ENCODE measurements at places on chromosomes 12 and 14. TPM values are rescaled to one million over a fixed set of nuclear protein-coding genes. Genes with fewer than 3 reads are reported as not detected.

OTOGL gene
- total RNA-seq = 1.4 TPM

NANOG gene
- total RNA-seq = not detected

PTGER2 gene
- total RNA-seq = 6.5 TPM

HOXC6 gene
- 2.8 TPM for total RNA-seq

SEL1L gene
- 32.6 TPM for total RNA-seq

SLCO1B3 gene
- total RNA-seq = 2.1 TPM

BIN2 gene
- total RNA-seq = not detected

- DNase-seq = no peak
Measured at GRCh38 chr12:75642226-75642625, 130.8 kb upstream of the KRR1 start.

DNA sequence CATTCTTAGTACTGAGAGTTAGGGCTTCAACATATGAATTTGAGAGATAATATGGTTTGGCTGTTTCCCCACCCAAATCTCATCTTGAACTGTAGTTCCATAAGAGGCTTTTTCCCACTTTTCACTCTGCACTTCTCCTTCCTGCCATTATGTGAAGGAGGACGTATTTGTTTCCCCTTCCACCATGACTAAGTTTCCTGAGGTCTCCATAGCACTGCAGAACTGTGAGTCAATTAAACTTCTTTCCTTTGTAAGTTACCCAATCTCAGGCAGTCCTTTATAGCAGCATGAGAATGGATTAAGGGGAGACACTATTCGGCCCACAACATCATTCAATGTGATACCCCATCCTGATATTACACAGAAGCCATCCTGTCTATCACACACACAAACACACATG is 36.8 kb upstream of the ALG10B start:
- DNase-seq = no peak

- DNase-seq = no peak
Measured at GRCh38 chr14:80485764-80486163, 274.5 kb upstream of the DIO2 start.

- DNase-seq = peak; percentile 77
Measured at GRCh38 chr14:49946320-49947141, 53.6 kb downstream of the ARF6 start.

DNA sequence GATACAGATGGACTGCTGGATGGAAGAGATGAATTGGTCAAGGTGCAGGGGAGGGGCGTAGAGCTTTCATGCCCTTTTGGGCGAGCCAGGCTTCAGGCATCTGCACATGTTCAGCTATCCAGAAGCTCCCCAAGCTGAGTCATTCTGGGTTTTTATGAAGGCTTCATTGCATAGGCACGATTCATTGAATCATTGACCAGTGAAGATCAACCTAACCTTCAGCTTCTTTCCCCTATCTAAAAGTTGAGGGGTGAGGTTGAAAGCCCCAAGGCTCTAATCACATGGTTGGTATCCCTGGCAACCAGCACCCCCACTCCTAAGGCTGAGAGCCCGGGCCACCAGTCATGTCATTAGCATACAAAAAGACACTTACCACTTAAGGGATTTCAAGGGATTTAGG is 36.3 kb downstream of the RPS29 start:
- peak; percentile 22 for DNase-seq

- DNase-seq = peak; percentile 77
Measured at GRCh38 chr14:94689218-94689984, 77.2 kb downstream of the SERPINA3 start.

- DNase-seq = no peak
Measured at GRCh38 chr14:52363041-52363704, 49.1 kb downstream of the PTGER2 start.

DNA sequence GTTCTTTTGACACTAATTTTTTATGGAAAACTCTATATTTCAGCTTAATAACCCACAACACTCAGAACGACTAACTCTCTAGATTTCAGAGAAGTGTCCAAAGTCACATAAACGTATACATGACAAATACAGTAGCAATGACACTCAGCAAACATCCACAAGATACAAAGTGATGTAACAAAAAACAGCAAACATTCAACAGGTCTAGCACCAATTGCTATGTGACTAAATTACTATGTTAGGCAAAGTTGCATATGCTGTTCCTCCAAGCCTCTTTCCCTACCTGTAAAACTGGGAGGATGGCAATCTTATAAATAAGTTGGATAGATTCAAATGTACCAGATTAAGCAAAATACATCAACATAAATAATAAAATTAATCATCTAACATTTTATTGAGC is 1.7 kb downstream of the RECQL start:
- DNase-seq = no peak

DNA sequence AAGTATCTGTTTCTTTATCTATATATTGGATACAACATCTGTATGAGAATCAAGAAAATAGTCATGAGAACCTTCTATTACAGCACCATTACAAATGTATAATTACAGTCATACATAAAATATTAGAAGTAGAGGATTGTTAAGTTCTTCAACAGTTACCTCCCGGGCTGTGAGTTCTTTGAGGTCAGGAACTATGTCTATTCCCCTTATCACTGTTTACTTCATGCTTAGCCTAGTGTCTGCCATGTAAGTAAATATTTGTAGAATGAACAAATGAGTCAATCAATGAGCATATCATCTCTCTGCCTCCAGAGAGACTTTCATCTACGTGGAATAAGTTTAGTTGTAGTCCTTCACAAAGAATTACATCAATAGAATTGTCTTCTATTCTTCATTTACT is 47.2 kb downstream of the PUS7L start:
- no peak for DNase-seq

- no peak for DNase-seq
Measured at GRCh38 chr12:48105321-48105866, 485 bp downstream of the SENP1 start.

DNA sequence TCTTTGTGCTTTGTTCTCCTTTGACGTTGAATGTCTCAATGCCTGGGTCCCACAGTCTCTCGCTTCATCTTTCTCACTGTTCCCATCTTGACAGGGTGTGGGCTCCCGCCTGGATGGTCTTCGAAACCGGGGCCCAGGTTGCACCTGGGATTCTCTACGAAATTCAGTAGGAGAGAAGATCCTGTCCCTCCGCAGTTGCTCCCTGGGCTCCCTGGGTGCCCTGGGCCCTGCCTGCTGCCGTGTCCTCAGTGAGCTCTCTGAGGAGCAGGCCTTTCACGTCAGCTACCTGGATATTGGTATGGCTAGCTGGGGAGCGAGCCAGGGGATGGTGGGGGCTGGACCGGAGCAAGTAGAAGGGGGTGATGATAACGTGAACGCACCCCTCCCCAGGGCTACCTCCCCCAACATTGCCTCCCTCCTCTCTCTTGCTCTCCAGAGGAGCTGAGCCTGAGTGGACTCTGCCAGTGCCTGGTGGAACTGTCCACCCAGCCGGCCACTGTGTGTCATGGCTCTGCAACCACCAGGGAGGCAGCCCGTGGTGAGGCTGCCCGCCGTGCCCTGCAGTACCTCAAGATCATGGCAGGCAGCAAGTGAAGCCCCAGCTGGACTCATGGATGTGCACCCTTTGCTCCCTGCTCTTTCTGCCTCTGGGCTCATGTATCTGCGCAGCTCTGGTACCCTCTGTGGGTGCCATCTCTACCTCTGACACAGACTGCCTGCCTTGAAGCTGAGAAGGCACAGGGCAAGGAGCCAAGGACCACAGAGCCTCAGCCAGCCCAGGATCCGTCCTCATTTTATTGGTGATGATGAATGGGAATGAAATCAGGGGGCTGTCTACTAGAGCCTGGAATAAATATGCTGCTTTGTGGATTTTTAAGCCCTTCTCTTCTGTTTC is 1.5 kb downstream of the NPFF start:
- peak; percentile 28 for DNase-seq

- DNase-seq = no peak
Measured at GRCh38 chr12:52686063-52686462, 5.9 kb upstream of the KRT1 start.

- no peak for DNase-seq
Measured at GRCh38 chr14:62409626-62410300, 635.5 kb downstream of the KCNH5 start.

DNA sequence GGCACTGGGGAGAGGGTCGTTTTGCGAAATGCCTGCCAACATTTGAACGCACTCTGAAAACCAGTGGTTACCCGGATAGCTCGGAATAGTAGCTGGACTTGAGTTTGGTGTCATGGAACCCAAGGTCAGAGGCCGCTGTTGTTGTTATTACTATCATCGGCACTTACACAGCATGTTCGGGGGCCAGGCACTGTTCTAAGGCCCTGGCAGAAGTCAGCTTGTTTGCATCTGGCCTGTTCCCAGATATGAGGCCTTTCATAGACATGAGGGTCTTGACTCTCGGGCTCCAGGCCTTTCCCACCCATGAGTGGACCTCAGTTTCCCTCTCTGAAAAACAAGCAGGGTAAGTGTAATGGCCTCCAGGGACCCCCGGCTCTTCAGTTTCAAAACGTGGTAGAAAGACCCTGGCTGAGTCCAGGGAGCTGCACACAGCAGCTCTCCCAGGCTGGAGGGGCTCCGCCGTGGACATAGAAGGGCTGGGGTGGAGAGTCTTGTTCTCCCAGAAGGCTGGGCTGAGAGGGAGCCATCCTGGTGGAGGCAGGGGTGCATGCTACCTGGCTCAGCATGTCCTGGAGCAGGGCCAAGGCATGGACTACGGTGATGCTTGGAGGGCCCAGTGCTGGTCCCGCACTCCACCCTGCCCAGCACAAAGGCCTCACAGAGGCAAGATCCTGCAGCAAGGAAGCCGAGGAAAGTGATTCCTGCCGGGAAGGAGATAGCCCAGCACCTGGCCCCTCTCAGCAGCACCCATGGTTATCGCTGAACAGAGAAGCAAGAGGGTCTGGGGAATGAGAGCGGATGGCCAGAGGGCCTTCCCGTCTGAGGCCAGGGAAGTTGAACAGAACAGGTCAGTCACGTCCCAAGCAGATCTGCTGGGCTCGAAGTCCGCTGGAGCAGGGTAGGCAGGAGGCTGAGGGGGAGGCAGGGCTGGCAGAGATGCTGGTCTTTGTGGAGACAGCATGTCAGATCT is 63.5 kb upstream of the C14orf180 start:
- DNase-seq = peak; percentile 1

DNA sequence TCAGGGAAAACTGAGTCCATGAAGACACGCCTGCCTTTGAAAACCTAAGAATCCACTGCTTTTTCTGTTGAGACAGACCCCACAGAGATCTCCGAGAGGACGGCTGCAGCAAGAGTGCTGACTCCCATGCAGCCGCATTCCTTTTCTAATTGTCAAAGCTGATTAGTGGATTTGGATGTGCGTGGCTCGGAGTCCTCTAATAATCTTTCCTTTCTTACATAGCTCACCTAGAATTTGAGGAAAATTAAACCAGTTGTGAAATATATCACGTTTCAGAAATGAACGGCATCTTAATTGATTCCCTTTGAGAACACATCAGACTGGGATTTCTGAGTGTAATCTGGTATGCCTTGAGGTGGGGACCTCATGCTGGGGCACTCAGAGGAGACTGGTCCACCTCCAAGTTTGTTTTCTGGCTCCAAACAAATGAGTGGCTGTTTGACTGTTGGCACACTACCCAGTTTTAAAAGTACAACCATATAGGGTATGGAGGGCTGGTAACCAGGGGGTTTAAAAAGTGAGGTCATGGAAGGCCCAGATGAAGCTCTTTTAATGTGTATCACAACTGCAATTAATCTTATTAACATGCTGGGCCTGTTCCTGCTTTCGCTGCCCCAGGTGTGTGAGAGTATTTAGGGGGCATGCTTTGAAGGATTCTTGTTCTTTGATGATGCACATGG is 63.3 kb downstream of the RASSF3 start:
- DNase-seq = peak; percentile 77

GRCh38 chr12:28941248-28941647 is 207.8 kb upstream of the FAR2 start:
- DNase-seq = no peak

DNA sequence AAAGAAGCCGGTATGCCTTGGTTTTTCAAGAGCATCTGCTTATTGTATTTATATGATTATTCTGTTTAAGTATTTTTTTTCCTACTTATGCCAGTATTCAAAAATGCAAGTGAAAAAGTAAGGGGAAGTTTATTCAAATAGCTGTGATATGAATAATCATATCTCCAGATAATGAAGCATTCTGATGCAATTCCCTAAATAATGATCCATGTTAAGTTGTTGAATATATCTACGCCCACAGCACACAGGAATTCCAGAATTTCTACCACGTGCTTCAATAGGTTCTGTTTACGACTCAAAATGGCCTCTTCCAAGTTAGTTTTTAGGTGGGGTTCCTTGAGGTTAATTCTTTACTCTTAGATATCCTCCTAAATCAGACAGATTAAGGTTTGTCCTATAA is 208.3 kb downstream of the NAV3 start:
- no peak for DNase-seq

All from Daoy (cell line).